Activated CD4-positive, CD25-positive, alpha-beta regulatory T cell treated with anti-CD3 and anti-CD28 coated beads, Interleukin-2, amount 50 U/mL, for 72 hours (primary cell): ENCODE measurements at places on chromosomes 7 and 10.

GRCh38 chr10:124963866-124964720, 22.2 kb downstream of the ZRANB1 start:
- DNase-seq, result no peak

DNA sequence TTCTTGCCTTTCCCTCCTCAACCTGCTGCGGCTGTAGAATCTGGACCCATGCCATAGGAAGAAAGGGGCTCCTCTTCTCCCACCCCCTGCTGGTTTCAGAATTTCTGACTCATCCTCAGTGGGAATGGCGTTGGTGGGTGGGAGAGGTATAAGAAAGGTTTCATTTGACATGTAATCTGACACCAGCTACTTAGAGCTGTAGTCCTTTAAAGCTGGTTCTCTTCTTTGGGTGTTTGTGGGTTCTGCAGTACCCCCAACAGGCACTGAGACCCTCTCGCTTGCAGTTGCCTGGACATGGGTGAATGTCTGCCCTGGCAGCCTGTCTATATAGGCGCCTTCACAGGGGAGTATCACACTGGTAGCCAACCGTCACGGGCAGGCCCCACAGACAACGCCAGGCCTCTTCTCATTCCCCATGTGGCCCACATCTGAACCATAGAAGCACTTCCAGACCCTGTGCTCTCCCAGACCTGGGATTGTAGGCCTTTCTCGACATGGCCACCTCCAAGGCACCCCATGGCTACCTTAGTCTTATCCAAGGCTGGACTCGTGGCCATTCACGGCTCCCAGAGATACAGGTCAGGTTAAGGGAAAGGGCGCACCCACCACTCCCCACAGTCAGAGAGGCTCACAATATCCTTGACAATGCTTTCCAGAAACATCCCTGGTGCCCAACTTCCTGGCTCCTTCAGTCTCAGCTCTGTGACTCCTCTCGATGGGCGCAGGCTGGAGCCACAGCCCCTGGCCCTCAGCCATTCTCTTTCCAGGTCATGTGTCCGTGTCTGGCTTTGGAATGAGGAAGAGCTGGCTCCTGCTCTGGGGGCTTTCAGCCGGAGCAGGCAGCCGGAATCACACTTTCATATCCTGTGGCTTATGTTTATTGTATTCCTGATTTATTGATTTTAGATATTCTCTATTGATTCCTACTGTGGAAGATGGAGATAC, 17.5 kb downstream of the ZNF862 start:
- DNase-seq, result no peak

DNA sequence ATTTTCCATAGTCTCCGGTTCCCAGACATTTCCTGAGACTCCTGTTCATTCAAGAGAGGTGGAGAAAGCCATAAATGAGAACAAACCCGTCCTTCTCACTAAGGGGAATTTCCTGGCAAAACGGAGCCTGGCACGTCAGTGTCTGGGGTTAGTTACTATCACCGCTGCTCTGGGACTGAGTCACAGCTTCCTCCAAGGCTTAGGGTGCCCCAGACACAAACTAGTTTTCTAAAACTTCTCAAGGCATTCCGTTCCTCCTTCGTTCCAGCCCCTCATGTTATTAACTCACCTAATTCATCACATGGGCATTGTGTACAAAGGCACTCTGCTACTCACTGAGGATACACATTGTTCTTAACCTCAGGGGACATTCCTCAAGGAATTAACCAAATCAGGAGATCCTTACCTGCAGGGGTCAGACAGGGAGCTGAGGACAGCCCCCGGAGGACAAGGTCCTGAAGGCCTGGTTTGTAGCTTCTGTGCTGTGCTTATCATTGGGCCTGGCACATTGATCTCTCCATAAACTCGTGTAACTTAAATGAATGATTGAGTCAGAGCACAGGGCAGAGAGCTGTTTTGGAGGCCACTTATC, 103.0 kb upstream of the KLF6 start:
- no peak for DNase-seq

DNA sequence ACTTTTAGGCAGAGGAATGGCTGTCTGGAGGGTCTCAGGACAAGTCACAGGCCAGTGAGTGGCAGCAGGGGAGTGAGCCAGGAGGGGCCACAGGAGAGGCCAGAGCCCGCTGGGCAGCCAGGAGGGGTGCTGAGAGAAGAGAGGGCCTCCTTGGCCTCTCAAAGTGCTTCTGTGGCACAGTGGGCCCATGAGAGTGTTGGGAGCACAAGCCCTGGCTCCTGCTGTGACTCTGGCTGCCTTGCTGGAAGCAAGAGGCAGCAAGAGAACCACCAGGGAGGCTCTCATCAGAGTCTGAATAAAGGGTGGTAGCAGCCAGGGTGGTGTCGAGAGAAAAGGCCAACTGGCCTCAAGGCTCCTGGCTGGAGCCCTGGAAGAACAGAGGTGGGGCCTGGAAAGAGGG, 91.1 kb downstream of the VOPP1 start:
- peak; percentile 18 for DNase-seq

- no peak for DNase-seq
Observed at GRCh38 chr10:119301397-119301796, 94.0 kb downstream of the GRK5 start.

- no peak for DNase-seq
Observed at GRCh38 chr10:128568041-128568440, 441.8 kb upstream of the MKI67 start.

DNA sequence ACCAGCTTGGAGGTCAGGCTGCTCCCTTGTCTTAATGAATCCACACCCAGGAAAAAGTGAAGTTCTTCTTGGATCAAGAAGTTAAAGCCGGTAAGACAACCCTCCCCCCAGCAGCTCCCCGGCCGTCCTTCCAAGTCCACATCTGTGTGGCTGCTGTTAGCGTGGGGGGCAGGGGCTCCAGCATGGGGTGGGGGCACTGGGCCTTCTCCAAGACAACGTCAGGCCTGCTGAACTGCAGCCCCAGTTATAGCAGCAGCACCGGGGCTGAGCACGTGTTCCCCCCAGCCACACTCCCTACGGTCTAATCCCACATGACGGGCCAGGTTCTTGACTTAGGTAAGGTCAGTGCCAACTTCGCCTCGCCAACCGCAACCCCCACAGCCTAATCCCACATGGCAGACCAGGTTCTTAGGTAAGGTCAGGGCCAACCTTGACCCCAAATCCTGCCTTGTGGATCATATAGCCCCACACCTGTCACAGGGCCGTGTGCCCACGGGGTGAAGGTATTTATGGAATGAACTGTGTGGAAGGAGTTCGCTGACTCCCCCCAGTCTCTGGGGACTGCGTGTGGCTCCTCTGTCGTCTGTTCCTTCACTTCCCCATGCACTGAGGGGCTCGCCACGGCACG, 30.4 kb upstream of the EN2 start:
- DNase-seq, result no peak

- DNase-seq, result no peak
Observed at GRCh38 chr7:95046494-95047240, 139.3 kb downstream of the PPP1R9A start.

- DNase-seq, result no peak
Observed at GRCh38 chr7:151225948-151226510, 976 bp downstream of the ABCF2 start.

GRCh38 chr7:150450491-150451001, at the start of gene GIMAP8:
Gene GIMAP8 (plus strand): TSS chr7:150450630. CDS start chr7:150466699, 16,069 bp downstream.
- DNase-seq, result peak; percentile 65

DNA sequence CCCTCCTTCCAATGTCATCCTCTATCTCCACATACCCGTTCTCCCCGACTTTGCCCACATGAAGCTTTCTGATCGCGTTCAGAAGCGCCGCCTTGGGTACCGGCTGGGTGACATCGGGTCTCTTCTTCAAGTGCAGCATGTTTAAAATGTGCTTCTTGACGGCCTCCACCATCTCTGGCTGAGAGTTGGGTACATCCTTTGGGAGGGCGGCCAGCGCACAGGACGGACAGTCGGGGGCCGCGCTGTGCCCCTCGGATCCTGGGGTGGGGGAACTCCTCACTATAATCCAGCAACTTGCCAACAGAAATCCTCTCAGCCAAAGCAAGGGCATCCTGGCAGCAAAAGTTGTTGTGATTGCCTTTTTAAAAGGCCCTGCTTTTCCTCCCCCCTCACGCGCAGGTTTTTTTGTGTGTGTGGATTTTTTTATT, 2.8 kb downstream of the INHBA start:
- DNase-seq, result no peak

DNA sequence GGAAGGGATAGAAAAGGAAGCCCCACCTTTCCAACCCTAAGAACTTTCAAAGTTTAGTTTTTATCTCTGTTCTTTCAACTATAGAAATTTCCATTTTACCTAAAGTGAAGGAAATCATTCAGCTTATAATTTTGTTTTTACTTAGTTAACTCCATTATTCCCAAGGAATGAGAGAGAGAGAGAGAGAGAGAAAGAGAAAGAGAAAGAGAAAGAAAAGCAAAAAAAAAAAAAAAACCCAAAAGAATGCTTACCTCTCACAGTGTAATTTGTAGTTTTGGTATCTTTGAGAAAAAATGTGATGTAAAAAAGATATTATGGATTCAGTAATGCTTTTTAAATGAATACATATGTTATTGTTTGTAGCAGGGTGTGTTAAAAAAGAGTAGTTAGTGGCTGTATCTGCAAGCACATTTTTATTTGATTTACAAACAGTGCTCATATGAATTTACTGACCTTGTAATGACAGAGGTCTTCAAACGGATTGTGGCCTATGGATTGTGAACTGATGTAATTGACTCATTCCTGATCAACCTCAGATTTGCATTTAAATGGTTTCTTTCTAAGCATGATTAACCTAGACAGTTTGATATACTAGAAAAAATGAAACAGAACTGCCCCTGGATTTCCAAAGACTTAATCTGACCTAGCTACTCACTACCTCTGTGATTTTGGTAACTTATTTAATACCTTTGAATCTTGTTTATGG, 64.9 kb downstream of the LCOR start:
- no peak for DNase-seq

DNA sequence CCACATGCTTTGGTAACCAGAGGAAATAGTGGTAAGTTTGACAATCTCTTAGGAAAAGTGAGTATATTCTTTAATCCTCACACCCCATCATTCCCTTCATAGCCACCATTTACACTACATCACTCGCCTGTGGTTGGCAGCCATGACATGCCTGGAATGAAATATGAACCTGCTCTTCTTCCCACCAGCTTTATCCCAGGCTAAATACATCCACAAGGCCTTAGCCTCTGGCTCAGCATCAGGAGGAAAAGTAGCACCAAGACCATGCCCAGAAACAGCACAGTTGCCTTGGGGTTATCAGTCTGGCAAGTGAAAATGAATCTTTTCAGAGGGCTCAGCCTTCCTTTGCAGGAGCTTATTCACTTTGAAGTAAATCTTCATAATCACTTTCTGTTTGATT, 40.3 kb downstream of the SGCE start:
- DNase-seq, result no peak

DNA sequence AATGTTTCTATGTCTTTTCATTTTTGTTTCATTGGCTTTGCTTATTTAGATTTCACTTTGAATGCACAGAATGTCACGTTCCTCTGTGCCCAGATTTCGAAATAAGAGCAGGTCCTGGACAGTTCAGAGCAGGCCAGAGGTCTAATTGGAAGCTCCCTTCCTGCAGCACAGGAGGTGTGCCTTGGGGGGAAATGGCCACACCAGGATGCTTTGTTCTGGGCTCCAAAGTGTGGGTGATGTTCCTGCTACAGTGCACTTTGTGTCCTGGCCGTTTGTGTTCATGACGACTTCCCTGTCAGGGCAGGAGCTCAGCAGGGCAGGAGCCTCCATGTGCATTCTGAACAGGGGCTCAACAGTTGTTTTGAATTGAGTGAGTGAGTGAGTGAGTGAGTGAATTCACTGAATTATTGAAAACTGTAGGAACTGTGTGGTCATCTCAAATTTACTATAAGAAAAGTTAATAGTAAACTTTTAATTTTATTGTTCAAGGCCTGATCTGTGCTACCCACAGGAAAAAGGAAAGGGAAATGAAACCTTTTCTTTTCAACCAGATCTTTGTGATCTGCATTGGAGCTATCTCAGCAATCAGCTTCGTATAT, 109.5 kb upstream of the GJD4 start:
- DNase-seq, result no peak

DNA sequence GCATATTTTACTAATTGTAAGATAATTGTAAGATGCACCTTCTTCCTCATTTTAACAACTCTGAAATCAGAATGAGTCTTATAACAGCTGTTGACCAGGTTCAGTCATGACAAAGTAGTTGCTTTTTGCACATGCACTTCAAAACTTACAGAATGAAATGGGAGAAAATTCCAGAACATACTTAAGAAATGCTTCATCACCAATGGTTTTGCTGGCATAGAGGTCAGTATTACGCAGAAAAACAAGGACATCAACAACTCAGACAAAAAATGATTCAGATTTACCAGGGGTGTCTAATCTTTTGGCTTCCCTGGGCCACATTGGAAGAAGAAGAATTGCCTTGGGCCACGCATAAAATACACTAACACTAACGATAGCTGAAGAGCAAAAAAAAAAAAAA, 13.3 kb downstream of the COL28A1 start:
- no peak for DNase-seq

DNA sequence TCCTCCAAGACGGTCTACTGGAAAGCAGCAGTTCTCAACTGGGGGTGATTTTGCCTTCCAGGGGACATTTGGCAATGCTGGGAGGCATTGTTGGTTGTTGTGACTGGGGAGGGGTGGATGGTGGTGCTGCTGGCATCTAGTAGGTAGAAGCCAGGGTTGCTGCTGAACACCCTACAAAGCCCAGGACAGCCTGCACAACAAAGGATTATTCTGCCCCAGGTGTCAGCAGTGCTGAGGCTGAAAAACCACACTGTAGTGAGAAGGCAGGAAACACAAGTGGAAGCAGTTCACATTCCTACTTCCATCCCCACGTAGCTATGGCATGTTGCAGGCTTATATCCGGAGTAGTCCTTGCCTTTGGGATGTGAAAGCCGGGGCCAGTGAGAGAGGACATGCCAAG, 86.9 kb downstream of the AOAH start:
- DNase-seq, result no peak

GRCh38 chr7:51186531-51186930, 130.1 kb downstream of the COBL start:
- no peak for DNase-seq

DNA sequence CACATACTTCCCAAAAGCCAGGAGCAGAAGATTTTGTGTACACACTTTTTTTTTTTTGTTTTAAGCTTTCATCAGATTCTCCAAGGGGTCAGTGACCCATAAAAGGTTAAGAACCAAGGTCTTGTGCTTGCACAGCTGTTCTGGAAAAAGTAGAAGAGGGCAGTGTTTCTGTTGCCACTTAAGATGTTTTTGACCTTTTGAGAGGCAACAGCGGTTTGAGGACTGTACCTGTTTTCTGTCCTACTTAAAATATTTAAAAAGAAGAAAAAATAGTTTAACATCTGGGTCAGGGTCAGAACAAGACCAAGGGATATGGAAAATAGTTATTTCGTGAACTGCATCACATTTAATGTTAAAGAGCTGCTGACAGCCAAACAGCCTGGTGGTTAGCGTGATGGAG, 32.9 kb downstream of the AUTS2 start:
- no peak for DNase-seq

DNA sequence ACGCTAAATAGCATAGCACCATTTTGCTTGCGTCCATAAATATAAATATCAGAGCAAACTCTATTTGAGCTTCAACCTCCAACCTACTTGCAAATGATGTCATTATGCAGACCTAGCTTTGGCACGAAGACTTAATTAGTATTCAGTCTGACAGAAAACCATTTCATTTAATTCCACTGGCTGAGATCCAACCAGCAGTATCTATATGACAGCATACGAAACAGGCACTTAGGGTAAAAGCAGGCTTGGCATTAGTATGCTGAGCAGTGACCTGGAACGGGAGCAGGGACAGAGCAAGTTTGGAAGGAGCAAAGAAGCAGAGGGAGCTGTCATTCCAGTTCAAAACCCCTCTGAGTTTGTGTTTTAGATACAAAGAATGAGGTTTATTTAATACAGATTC, 312.5 kb upstream of the CHRM2 start:
- DNase-seq, result no peak
